RWPE2 (cell line): ENCODE measurements at places on chromosomes 5 and 9.

GRCh38 chr9:116700882-116701865 lies 14.1 kb downstream of the TRIM32 start:
- no peak for DNase-seq

- no peak for DNase-seq
These were observed 5.8 kb upstream of the BICD2 start for GRCh38 chr9:92770360-92770995.

GRCh38 chr5:7856855-7857254 lies 5.9 kb upstream of the CFAP90 start:
- no peak for DNase-seq

- DNase-seq = no peak
These were observed 80.2 kb downstream of the PTPN3 start for GRCh38 chr9:109417585-109418544.

- DNase-seq = no peak
These were observed 51.6 kb upstream of the CCNG1 start for GRCh38 chr5:163385824-163386223.

DNA sequence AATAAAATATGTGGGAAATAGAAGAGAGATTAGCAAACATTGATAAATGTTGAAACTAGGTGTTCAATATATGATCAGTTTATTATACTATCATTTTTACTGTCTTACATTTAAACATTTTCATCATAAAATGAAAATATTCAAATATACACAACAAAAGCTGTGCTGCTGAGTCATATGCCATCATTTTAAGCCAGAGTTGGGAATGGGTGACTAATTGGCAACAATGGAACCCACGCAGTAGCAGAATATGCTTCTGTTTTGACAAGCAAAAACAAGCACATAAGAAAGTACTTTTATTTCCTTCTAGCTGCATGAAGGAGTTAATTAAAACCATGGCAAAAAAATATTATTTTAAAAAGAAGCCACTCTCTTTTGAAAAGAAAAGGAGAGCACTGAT lies 340.0 kb upstream of the EDIL3 start:
- DNase-seq = no peak

GRCh38 chr5:85395526-85395925 lies 1010.8 kb upstream of the EDIL3 start:
- no peak for DNase-seq

GRCh38 chr9:120755044-120755443 lies 38.2 kb downstream of the FBXW2 start:
- DNase-seq = no peak

GRCh38 chr5:109567374-109568044 lies 122.2 kb upstream of the MAN2A1 start:
- no peak for DNase-seq
